ENCODE measurements at places on chromosomes 5 and 9.

- no peak for DNase-seq
These were observed 172.8 kb downstream of the ASTN2 start for GRCh38 chr9:117242082-117242481.

DNA sequence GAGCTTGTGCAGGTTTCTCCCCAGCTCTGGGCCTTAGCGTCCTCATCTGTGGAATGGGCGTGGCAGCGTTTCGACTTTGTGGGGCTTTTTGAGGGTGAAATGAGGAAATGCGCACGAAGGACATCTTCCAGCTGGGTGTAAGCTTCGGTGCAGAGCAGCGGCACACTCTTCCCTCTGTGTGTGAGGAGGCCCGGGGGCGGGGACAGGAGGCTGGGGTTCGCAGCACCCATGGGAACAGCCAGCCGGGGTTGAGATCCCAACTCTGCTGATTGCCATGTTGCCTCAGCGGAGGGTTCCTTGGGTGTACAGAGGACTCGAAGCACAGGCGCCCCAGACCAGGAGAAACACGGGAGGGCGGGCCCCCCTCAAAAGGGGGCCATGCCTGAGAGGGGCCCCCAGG lies 265.6 kb downstream of the NSG2 start:
- DNase-seq = no peak

DNA sequence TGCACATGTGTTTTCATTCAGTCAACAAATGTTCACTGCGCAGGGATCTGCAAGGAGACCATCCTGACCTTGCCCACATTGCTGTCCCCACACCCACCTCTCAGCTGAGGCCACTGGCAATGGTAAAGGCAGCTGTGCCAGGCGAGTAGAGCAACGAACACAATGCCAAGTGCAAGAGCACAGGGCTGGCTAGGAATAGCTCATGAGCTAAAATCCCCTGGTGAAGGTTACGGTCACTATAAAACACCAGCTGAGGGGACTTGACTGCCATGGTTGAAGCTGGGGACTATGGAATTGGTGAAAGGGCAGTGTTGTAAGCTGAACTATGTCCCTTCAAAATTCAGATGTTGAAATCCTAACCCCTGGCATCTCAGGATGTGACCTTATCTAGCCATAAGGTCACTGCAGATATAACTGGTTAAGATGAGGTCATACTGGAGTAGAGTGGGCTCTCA lies 96.1 kb downstream of the OTULIN start:
- DNase-seq = no peak

GRCh38 chr5:102341681-102342288 lies 45.7 kb upstream of the SLCO4C1 start:
- DNase-seq = no peak

DNA sequence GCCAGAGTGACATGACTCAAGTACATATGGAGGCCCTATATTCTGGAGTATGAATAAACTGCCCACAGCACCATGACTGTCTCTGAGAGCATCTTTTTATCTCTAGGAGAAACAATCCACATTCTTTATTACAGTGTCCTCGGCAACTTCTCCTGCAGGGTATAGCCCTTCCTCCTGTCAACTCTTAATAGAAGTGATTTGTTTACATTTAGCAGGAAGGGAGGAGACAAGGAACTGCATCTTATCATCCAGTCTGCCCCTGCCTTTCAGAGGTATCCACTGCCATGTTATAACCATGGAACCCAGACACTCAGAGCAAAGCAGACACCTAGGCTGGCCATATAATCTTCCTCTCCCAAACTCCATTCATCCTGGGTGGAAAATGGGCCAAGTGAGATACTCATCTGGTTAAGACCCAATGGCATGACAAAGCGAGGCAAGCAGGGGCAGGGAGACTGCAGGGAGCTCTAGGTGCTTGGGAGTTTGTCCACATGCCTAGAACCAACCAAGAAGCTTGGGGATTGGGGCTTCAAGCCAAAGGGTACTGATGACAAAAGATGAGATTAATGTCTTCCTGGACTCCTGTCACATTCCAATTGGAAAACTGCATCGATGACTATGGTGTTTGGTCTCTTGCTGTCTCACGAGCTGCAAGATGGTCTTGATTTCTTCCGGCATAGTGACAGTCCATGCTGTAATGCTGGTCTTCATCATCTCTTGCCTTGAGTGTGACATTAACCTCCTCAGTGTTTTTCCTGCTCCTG lies 620.5 kb upstream of the KLF4 start:
- no peak for DNase-seq

- no peak for DNase-seq
These were observed 177.8 kb downstream of the NFIB start for GRCh38 chr9:14136047-14136635.

- no peak for DNase-seq
These were observed 124.5 kb downstream of the EDIL3 start for GRCh38 chr5:84260140-84260539.

DNA sequence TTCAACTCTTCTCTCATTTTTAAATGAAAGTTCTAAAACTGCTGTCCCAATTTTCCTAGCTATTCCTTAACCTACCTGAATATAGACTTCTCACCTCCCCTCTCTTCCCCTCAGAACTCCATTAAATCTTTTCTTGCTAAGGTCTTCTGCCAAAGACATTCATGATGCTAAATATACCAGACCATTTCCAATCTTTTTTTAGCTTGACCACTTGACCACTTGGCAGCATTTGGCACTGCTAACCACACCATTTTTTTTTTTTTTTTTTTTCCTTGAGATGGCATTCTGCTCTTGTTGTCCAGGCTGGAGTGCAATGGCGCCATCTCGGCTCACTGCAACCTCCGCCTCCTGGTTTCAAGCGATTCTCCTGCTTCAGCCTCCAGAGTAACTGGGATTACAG lies 3.6 kb upstream of the ZNF131 start:
- DNase-seq = no peak

DNA sequence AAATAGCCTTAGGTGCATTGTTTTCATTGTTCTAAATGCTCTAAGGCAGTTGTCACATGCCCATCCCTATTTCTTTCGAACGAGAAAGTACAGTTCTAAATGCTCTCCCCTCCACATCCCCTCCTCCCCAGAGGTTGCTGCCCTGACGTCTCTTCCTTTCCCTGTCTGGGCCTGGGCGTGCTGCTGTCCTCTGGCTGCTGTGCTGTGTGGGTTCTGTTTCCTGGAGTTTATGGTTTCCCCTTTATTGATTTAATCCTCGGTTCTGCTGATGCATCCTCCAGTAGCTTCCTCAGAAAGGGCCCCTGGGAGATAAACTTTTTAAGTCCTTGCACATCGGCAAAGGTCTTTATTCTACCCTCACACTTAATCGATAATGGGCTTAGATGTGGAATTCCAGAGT lies 48.8 kb downstream of the MVB12B start:
- no peak for DNase-seq

DNA sequence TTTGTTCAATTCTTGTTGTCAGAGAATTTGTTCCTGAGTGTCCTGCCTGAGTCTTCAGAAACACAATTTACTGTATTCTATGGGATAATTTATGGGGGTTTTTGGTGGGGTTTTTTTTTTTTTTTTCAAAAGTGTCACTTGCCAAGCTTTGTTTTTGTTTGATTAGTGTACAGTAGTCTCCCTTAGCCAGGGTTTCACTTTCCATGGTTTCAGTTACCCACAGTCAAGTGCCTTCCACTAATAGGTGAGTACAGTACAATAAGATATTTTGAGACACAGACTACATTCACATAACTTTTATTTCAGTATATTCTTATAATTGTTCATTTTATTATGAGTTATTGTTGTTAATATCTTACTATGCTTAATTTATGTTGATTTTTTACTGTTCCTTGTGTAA lies 25.0 kb upstream of the AUH start:
- DNase-seq = no peak

DNA sequence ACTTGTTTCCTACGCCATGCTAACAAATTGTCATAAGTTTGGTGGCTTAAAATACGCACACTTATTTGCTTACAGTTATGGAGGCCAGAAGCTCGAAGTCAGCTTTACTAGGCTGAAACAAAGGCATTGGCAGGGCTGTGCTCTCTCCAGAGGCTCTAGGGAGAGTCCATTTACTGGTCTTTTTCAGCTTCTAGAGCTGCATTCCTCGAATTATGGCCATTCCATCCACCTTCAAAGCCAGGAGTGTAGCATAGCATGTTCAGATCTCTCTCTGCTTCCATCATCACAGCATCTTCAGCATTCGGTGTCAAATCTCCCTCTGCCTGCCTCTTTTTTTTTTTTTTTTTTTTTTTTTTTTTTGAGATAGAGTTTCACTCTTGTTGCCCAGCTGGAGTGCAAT lies 670.2 kb downstream of the ACTL7B start:
- DNase-seq = no peak
